ENCODE measurements at places on chromosomes 11 and 22.

- no peak for DNase-seq
These were observed 31.9 kb upstream of the FAM181B start for GRCh38 chr11:82765466-82766034.

- no peak for DNase-seq
These were observed 24.6 kb downstream of the STIM1 start for GRCh38 chr11:3879967-3880542.

GRCh38 chr11:64148226-64148916 is 17.5 kb downstream of the MACROD1 start:
- peak; percentile 81 for DNase-seq

DNA sequence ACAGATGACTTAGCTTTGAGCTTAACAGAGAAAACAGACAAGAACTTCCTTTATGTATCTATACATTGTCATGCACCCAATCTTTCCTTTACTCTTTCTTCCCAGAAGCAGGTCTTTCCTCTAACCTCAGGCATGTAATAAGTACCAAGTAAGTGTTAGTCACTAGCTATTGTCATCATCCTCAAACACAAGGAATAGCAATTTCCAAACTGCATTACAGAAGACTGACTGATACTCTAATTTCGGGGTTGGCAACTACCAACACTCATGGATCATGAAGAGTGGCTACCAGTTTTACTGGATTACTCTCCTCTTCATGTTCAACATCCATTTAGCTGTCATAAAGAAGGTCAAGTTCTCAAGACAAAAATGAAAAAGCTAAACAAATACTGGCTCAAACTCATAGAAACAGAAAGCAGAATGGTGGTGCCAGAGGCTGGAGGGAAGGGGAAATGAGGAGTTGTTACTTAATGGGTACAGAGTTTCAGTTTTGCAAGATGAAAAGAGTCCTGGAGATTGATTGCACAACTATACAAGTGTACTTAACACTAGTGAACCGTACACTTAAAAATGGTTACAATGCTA is 111.6 kb downstream of the SIK3 start:
- DNase-seq: no peak

- DNase-seq: no peak
These were observed 9.3 kb downstream of the CELSR1 start for GRCh38 chr22:46528121-46528610.

GRCh38 chr11:63246045-63246444 is 2.6 kb upstream of the SLC22A25 start:
- no peak for DNase-seq

- DNase-seq: no peak
These were observed 104.6 kb downstream of the ATXN10 start for GRCh38 chr22:45776313-45776585.

DNA sequence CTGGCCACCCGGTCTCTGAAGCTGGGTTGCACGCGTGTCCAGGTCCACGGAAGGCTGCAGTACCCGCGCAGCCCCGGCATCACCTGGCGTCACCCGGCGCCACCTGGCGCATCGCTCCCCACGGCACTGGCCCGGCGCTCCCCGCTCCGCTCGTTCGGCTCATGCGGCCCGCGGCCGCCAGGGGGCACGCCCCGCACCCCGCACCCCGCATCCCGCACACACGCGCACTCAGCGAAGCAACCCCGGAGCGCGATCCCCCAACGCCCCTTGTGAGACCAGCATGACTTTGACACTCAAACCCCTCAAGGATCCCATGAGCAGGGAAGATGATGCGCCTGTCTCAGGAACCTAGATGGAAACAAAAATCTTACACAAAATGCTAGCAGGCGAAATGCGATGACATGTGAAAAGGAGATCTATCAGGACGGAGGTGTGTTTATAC is 11.9 kb downstream of the B3GNT6 start:
- peak; percentile 71 for DNase-seq

DNA sequence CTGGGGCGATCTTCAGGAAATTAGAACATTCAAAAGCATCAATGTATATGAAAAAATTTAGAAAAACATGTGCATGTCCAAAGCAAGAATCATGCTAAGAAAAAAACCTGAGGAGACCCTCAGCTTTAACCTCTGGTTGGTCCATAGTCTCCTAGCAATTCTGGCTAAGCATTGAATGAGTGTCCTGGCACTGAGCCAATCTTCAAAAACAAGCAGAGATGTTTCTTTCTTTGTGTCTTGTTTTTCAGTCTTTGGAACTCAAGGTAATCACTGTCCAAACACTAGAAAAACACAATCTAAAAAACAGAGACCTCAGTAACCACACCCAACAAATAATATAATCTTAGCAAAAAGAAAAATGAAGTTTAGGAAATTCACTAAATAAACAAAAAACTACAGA is 205.4 kb upstream of the CARD18 start:
- DNase-seq: no peak

DNA sequence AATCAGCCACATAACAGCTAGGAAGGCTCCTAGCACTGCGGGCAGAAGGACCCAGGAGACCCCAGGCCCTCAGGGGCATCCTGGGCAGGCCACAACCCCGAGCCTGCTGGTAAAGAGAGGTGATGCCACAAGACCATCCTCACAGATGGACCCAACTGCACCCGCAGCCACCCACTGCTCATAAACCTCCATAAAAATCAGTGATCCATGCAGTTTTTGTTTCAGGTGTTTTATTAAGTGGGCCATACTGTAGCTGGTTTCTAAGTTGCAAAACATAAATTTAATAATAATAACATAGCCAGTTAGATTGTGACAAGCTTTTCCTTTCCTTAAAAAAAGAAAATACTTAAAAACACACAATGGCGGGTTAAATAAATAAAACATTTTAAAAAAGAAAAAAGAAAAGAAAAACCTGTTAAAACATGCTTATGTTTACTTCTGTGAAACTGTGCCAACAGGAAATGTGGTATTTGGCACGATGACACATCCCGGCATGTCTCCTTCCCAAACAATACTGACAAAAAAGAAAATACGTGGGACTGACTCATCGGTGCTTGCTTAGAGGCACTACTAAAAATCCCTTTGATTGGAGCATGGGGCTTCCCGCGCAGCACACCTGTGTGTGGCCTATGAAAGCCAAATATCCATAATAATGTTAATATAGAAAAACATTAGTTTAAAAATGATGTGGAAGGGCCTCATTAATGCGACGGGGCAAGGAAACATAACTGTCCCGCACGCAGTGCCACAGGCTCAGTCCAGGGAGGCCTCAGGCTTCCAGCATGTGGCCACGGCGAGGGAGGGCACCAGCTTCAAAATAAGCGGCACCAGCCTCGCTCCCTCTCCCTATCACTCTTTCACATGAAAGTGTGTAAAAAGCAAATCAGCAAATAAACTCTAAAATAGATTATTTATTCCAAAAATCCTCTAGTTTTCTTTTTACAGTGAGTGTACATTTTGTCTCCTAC is 47.5 kb upstream of the SCUBE2 start:
- DNase-seq: no peak

GRCh38 chr11:99937330-99937729 is 749.8 kb upstream of the ARHGAP42 start:
- DNase-seq: no peak

DNA sequence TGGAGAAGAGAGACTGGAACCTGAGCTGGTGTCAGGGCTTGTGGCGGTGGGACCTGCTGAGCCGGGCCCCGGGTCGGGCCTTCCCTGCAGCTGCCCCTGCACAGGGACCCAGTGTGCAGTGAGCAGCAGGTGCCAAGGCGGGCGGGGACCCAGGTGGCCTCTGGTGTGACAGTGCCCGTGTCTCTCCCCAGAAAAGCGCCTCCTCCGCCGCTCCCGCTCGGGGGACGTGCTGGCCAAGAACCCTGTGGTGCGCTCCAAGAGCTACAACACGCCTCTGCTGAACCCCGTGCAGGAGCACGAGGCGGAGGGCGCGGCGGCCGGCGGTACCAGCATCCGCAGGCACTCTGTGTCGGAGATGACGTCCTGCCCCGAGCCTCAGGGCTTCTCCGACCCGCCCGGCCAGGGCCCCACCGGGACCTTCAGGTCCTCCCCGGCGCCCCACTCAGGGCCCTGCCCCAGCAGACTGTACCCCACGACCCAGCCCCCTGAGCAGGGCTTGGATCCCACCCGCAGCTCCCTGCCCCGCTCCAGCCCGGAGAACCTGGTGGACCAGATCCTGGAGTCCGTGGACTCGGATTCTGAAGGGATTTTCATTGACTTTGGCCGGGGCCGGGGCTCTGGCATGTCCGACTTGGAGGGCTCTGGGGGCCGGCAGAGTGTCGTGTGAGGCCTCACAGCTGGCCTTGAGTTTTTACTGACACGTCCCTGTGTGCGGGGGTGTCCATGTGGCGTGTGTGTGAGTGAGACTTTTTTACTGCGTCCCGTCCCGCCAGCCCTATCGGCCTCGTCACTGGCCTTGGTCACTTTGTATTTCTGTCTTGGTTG is 15.6 kb upstream of the ARHGAP8 start:
- DNase-seq: no peak

DNA sequence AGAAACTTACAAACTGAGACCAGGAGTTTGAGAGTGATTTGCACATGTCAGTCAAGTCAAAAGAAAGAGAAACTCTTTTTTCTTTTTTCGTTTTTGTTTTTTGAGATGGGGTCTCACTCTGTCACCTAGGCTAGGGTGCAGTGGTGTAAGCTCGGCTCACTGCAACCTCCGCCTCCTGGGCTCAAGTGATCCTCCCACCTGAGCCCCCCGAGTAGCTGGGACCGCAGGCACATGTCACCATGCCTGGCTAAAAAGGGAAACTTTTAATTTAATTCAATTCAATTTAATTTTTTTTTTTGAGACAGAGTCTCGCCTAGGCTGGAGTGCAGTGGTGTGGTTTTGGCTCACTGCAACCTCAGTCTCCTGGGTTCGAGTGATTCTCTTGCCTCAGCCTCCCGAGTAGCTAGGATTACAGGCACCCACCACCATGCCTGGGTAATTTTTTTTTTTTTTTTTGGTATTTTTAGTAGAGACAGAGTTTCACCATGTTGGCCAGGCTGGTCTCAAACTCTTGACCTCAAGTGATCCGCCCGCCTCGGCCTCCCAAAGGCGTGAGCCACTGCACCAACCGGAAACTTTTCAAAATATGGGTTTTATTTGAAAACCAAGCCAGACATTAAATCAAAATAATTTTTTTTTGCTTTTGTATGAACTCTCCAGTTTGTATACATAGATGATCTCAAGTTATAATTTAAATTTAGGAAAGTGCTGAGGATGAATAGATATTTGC is 9.9 kb downstream of the UCP3 start:
- no peak for DNase-seq

GRCh38 chr11:126608658-126609057 is 253.2 kb downstream of the ST3GAL4 start:
- DNase-seq: no peak

- DNase-seq: no peak
These were observed 58.3 kb downstream of the AMOTL1 start for GRCh38 chr11:94826415-94826814.

DNA sequence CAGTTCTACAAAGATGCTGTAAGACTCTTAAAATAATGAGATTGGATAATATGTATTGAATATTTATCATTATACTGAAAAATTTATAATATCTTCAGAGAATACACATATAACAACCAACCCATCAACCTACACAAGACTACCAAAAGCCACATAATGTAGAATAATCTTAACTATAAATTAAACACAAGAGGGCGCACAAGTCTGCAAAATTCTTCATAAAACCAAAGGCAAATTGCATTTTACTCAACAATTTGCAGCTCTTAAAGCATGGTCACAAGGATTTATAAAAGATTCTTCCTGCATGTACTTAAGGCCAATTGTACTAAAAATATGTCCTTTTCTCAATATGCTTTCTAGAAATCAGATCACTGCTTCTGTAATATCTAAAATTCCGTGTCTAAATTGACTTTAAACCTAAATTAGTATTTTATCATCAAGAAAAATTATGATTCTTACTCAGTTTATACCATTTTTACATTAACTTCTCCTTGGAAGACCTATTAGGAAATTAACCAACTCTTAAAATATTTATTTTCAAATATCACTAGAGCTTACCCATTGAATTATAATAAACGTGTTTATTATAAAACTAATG is 79.0 kb downstream of the TTC28 start:
- no peak for DNase-seq

DNA sequence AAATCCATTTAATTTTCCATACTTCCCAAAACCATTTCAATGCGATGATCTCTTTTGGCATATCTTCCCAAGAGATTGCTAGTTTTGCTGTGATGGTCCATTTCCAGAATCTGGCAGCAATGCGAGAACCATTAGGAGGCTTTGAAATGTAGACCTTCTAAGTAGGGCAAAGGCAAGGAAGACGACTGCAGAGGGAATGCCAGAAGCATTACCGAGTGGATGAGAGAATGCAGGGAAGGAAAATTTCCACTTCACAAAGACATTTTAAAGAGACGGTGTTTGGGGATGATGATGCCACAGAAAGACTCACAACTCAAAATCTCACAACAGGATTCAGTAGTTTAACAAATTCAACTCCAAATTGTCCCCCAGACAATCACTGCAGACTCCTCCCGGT is 471 bp upstream of the CEP126 start:
- no peak for DNase-seq

DNA sequence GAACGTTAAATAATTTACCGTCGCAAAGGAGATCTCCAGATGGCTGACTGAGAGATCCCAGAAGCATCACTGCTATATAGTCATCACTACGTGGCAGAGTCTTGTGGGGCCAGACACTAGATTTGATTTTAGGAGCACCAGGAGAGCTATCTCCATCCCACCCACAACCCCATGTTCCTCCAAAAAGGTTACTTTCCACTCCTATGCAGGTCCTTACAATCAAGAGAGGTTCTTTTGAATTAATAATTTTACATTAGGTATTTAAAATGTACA is 19.4 kb downstream of the GUCY1A2 start:
- DNase-seq: no peak

DNA sequence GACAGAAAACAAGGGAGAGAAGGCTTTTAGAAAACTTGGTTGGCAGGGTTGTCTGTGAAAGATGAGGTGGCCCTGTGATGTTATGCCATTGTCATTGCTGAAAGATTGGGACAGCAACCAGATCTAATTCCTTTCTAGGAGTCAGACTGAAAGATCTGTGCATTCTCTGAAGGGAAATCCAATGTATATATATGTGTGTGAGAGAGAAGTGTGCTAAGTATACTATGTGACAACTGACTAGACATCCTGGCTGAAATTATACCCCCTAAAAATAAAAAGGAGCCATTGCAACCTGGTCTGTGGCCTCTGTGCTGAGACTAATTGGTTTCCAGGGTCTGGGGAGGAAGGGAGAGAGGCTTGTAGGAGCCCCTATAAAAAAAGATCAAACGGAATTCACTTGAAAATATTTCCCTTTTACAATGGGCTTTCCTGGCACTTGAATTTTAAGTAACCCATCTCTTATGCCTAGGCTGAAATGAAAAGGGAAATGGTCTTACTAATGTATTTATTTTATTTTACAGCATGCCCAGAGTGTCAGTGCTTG is 1.2 kb upstream of the MPPED2 start:
- DNase-seq: no peak

GRCh38 chr22:36144886-36145541 is 15.5 kb downstream of the APOL3 start:
- DNase-seq: no peak

- no peak for DNase-seq
These were observed 365.0 kb downstream of the TBC1D22A start for GRCh38 chr22:47127441-47127871.
